H7 (cell line): ENCODE measurements at places on chromosomes 3 and 15. TPM values are rescaled to one million over a fixed set of nuclear protein-coding genes. Genes with fewer than 3 reads are reported as not detected.

- DNase-seq: no peak
Observed at GRCh38 chr15:27459836-27460235, 488.9 kb downstream of the GABRG3 start.

- DNase-seq: no peak
Observed at GRCh38 chr3:113832477-113833164, 6.0 kb upstream of the GRAMD1C start.

DNA sequence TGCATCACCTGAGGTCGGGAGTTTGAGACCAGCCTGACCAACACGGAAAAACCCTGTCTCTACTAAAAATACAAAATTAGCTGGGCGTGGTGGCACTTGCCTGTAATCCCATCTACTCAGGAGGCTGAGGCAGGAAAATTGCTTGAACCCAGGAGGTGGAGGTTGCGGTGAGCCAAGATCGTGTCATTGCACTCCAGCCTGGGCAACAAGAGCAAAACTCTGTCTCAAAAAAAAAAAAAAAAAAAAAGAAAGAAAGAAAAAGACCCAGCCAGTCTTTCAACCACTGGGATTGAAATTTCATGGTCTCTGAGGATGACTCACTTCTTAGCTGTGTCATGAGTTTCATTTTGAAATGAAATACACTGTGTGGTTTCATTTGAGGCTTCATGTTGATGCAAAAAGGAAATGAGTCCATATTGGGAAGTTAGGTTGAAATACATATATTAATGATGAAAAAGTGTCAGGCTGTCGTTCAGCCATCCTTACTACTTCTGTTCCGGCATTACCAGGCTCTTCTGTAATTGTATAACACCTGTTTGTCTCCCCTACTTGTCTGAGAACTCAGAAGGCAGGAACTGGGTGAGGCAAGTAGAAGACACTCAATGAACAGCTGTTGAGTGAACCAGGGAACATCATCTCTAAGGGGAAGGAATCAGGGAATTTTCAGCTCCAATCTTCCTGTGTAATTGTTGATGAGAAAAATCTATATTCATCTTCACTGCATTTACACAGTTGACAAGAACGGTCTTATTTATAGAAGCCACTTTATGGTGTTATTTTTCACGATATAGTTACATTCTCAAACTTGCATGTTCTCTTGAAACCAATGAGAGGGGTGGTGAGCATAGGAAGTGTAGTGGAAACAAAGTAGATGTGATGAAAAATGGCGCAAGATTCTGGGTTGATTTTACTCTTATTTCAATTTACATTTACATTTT, 87.4 kb downstream of the NFKBIZ start:
- DNase-seq: no peak

GRCh38 chr3:100155128-100155527, 40.8 kb upstream of the FILIP1L start:
- DNase-seq: no peak

DNA sequence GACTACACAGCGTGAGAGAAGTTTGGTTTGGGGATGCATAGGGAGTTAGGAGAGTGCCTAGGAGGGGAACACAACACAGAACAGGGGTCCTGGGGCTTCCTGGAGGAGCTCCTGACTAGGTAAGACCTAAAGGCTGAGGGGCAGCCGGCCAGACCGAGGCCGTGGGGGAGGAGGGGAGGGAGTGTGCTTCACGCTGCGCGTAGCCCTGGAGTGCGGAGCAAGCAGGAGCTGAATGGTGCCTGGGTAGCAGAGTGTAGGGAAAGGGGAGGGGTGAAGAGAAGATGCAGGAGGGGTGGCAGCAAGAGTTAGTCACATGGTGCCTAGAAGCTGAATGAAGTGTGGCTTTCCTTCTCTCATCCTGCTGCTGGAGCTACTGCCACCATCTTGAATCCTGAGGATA, 32.4 kb upstream of the HHATL start:
- no peak for DNase-seq

- DNase-seq: no peak
Observed at GRCh38 chr15:89067751-89068150, 20.5 kb upstream of the ABHD2 start.

- DNase-seq: no peak
Observed at GRCh38 chr15:38212729-38213351, 39.8 kb upstream of the SPRED1 start.

DNA sequence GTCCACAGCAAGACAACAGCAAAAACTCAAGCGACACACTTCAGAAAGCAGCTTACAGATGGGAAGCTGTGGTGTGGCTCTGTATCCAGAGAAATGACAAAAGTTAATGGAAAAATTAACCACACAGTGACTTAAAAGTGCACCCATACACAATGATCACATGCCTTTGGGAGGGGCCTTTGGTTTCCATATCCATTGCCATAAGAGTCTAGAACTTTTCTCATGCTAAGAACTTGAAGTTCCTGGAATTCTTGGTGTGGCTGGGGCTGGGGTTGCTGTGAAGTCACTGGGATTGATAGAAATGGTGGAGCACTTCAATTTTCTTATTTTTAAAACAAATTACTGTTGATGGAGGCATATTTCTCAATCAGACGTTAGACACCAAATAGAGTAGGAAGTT, 108.6 kb upstream of the FEZF2 start:
- peak; percentile 9 for DNase-seq

C3orf33 gene
- 1.9 and 2.9 TPM in 2 replicates for total RNA-seq

FEZF2 gene
- 0.14 TPM in 1 of 2 replicates, not detected in the other for total RNA-seq

SLITRK3 gene
- 0.04 and 0.07 TPM in 2 replicates for total RNA-seq

EXD1 gene
- total RNA-seq: 0.22 and 0.73 TPM in 2 replicates
